ENCODE measurements at places on chromosomes 13 and 19. TPM values are rescaled to one million over a fixed set of nuclear protein-coding genes. Genes with fewer than 3 reads are reported as not detected.

The UBE2L5 gene
- not detected for total RNA-seq

The ELL gene
- total RNA-seq, result 4.1 TPM

The GRAMD1A gene
- 127 TPM for total RNA-seq

The HOMER3 gene
- total RNA-seq, result 28.6 TPM

The CCNA1 gene
- total RNA-seq, result 0.54 TPM

The RNF225 gene
- not detected for total RNA-seq

The ZNF441 gene
- total RNA-seq, result not detected

The NCAN gene
- total RNA-seq, result 0.03 TPM

The ATP13A1 gene
- total RNA-seq, result 32.4 TPM

The CEACAM4 gene
- total RNA-seq, result not detected

The THSD8 gene
- 16.4 TPM for total RNA-seq

The ZNF587 gene
- total RNA-seq, result 5.2 TPM

The ATF5 gene
- total RNA-seq, result 46.9 TPM

The CLEC4M gene
- total RNA-seq, result not detected

The RUVBL2 gene
- total RNA-seq, result 232 TPM

The ING1 gene
- 9.6 TPM for total RNA-seq

The KLK3 gene
- total RNA-seq, result not detected

The TMC4 gene
- total RNA-seq, result 1.7 TPM

The LIM2 gene
- total RNA-seq, result not detected

The HAUS5 gene
- 13.2 TPM for total RNA-seq

The NALCN gene
- 4.5 TPM for total RNA-seq

The EIF3K gene
- 684 TPM for total RNA-seq

The GGACT gene
- total RNA-seq, result 3.2 TPM

The TNFSF13B gene
- total RNA-seq, result not detected

The DHDH gene
- total RNA-seq, result 1.7 TPM

The C19orf25 gene
- total RNA-seq, result 19.4 TPM

The FBXO27 gene
- total RNA-seq, result 2.8 TPM

The RGL3 gene
- 2.4 TPM for total RNA-seq

The UPK1A gene
- 0.65 TPM for total RNA-seq

The NXNL1 gene
- total RNA-seq, result not detected

The HIPK4 gene
- 0.18 TPM for total RNA-seq

The IL4I1 gene
- total RNA-seq, result 1.4 TPM

The GSX1 gene
- total RNA-seq, result not detected

The LGALS7B gene
- not detected for total RNA-seq

The ZFR2 gene
- total RNA-seq, result not detected

The COL5A3 gene
- 3.2 TPM for total RNA-seq

The SHD gene
- total RNA-seq, result not detected

The SARS2 gene
- 58.8 TPM for total RNA-seq

The SYT3 gene
- total RNA-seq, result 0.74 TPM

The LGALS14 gene
- not detected for total RNA-seq

The C19orf53 gene
- total RNA-seq, result 199 TPM

The LSM14A gene
- total RNA-seq, result 235 TPM

The PPM1N gene
- total RNA-seq, result 9.3 TPM

All from A549 treated with GW870086 at 1 μM for 4 hours (cell line).